ENCODE measurements at places on chromosomes 13 and 19.

DNA sequence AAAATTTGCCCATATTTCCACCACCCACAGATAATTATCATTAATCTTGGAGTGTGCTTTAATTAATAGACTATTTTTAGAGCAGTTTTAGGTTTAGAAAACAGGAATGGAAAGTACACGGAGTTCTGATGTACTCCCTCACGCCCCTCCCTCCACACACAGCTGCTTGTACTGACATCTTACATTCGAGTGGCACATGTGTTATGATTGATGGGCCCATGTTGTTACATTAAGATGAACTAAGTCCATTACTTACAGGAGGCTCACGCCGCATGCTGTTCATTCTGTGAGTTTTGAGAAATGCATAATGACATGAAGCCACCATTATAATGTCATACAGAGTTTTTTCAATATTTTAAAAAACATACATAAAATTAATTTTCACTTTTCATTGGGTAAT is 1.2 kb upstream of the SPATA13 start:
- peak; percentile 42 for DNase-seq

DNA sequence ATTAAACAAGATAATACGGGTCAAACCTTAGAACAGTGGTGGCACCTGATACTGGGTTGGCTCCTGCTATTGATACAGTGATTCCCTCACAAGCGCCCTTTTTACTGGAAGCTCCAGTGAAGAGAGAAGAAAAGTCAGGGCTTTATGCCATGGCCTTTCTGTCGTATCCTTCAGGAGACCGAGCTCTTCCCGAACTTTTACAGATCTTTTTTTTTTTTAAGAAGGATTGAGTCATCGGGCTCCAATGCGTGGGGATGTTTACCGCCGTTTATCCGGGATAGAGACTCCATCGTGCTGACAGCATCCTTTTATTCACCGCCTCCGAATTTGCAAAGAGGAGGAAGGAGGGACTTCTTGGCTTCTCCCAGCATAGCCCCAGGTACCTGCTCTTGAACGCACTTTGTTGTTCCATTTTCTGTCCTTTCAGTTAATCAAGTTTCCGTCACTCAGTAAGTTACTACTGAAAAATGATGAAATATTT is 574 bp downstream of the ZNF227 start:
- DNase-seq: peak; percentile 22

GRCh38 chr19:20791806-20792205 is 15.7 kb downstream of the ZNF66 start:
- no peak for DNase-seq

DNA sequence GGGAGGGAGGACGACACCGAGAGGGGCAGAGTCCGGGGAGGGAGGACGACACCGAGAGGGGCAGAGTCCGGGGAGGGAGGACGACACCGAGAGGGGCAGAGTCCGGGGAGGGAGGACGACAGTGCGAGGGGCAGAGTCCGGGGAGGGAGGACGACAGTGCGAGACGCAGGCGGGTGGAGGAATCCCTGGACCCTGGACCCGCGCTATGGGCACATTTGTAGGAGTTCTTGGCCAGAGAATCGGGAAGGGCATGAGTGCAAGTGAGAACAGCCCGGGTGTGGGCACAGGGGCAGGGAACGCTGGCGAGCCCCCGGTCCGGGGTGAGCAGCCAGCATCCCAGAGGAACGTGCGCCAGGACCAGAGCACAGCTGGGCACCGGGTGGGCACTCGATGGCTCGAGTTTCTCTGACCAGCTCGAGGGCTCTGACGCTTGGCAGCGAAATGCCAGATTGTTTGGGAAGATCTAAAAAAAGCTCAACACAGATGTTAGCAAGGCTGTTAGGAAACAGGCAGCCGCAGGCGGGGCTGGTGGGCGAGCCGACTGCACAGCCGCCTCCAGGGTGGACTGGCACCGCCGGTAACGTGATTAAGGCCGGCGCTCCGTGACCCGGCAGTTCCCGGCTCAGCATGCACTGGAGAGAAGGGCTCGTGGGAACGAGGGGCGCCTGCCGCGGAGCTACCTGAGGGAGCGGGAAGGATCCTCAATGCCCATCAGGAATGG is 17.9 kb upstream of the C2CD4C start:
- DNase-seq: peak; percentile 62

- DNase-seq: peak; percentile 66
Observed at GRCh38 chr19:54266133-54266532, 9.1 kb upstream of the LILRB5 start.

GRCh38 chr19:38021352-38021751 is 114.3 kb downstream of the SIPA1L3 start:
- no peak for DNase-seq

- no peak for DNase-seq
Observed at GRCh38 chr13:43744261-43745031, 42.3 kb downstream of the ENOX1 start.

DNA sequence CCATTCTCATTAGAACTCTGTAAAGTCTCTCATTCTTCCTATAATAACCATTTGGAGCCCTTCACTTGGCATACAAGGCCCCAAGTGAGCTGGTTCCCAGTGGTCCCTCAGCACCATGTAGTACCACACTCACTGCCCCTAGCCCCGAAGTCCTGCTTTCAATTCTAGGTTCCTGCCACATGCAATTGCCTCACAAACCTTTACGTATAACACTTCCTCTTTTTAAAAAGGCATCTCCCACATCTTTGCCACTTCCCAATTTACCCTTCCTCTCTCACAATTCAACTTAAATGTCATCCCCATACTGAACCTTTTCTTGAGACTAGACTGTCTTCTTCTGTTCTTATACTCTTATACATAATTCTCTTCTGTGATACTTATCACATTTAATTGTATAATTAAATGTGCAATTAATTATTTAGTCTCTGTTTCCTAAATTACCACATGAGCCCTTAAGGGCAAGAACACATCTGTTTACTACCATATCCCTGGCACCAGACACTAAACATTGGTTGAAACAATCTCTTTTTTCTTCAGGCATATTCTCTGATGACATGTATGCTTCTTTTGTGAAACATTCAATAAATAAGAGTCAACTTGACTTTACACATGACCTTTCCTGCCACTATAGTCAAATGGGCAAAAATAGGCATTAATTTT is 304.0 kb downstream of the SPRY2 start:
- DNase-seq: peak; percentile 95

GRCh38 chr19:55232286-55232602 is 3.7 kb upstream of the TMEM86B start:
- DNase-seq: no peak
